Vagina (tissue), 2 donors: ENCODE measurements at places on chromosomes 2 and 18. TPM values are rescaled to one million over a fixed set of nuclear protein-coding genes. Genes with fewer than 3 reads are reported as not detected.

ANKRD30B gene
- total RNA-seq: not detected

TTN gene
- 2.0 TPM for total RNA-seq

MYOM1 gene
- total RNA-seq: 1.2 TPM

PKDCC gene
- 146 TPM for total RNA-seq

CPLX4 gene
- total RNA-seq: not detected

PLA2R1 gene
- 24.3 TPM for total RNA-seq

GDF7 gene
- total RNA-seq: 9.3 TPM

HOXD9 gene
- total RNA-seq: 12.5 TPM

COL4A4 gene
- 2.5 TPM for total RNA-seq

PREPL gene
- 38.3 TPM for total RNA-seq

CPO gene
- not detected for total RNA-seq

MBP gene
- 33.6 TPM for total RNA-seq

- peaks cover 40% of the 10 kb centered on the region for H3K4me1 ChIP-seq
- no peaks in the 10 kb centered on the region for H3K36me3 ChIP-seq
Observed at GRCh38 chr2:85266146-85267041, 61.4 kb downstream of the TGOLN2 start.

DNA sequence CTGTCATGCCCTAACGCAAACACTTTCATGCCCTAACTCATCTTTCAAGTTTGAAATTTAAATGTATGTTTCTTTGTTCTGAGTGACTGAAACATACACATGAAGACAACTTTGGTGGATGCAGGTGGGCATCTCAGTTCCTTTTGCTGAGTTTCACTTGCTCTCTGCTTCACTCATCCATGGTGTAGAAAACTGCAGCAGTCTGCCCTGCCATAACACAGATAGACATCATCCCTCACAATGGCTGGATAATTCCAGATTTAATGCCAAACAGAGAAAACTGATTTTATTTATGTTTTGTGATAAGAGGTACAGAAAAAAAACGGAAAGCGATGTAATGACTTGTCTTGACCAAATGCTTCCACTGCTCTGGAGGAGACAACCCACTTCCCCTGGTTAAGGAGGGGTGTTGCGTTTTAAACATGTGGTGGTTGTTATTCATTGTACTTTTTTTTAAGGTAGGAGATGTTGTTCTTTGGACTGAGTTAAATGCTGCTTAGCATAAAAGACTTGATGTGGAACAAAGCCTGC, 70.4 kb downstream of the RHBDD1 start:
- DNase-seq: no peak
- peaks cover 4% of the 10 kb centered on the region for H3K4me1 ChIP-seq
- H3K36me3 ChIP-seq: no peaks in the 10 kb centered on the region
- no peaks in the 10 kb centered on the region for H3K27me3 ChIP-seq

DNA sequence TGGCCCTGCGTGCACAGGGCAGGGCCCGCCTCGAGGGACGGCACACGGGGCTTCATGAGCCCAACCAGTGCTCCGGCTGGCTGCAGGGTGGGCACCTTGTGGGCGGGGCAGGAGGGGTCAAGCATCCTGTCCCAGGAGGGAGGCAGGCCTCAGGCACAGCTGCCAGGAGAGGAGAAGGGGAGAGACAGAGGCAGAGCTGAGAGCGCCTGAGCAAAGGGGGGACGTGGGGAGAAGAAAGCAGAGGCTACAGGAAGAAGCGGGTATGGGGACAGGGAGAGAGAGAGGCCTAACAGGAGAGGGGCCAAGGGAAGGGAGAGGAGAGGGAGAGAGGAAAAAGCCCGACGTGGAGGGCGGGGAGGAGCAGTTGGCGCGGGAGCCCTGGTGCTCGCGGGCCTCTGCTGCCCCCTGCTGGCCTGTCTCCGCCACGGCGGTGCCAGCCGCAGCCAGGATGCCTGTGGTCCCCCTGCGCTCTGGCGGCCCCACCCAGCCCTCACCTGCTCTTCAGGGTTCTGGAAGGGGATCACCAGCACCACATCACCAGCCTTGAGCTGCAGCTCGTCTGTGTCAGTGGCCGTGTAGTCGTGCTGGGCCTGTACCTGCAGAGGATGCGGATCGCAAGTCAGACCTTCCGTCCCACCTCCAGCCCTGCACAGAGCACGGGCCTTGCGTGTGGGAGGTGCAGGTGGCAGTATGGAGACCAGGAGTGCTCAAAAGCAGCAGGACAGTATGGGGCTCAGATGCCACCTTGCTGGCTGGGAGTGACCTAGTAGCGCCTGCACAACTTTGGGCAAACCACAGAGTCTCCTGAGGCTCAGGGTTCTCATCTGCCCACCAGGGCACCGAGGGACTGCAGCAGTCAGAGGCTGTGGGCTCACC, 56.8 kb downstream of the BIN1 start:
- H3K27me3 ChIP-seq: no peaks in the 10 kb centered on the region
- peak overlapping the region; percentile 75 for H3K27ac ChIP-seq
- peaks cover 25% of the 10 kb centered on the region for H3K4me1 ChIP-seq
- H3K4me3 ChIP-seq: no peak overlapping the region
- DNase-seq: no peak

DNA sequence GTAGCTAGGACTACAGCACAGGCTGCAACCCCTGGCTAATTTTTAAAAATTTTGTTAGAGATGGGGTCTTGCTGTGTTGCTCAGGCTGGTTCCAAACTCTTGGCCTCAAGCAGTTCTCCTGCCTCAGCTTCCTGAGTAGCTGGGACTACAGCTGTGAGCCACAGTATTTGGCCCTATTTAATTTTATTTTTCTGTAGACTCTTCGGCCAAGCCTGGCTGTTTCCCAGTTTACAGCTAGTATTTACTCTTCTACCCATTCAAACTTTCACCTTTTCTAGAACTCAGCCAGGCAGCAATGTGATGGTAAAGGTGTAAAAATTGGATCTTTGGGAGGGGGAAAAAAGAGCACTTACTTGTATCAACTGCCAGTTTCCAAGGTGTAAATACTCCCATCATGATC, 35.3 kb downstream of the SH3RF3 start:
- peak overlapping the region; percentile 55 for H3K27ac ChIP-seq
- H3K4me1 ChIP-seq: peaks cover 46% of the 10 kb centered on the region
- no peak overlapping the region for H3K4me3 ChIP-seq

DNA sequence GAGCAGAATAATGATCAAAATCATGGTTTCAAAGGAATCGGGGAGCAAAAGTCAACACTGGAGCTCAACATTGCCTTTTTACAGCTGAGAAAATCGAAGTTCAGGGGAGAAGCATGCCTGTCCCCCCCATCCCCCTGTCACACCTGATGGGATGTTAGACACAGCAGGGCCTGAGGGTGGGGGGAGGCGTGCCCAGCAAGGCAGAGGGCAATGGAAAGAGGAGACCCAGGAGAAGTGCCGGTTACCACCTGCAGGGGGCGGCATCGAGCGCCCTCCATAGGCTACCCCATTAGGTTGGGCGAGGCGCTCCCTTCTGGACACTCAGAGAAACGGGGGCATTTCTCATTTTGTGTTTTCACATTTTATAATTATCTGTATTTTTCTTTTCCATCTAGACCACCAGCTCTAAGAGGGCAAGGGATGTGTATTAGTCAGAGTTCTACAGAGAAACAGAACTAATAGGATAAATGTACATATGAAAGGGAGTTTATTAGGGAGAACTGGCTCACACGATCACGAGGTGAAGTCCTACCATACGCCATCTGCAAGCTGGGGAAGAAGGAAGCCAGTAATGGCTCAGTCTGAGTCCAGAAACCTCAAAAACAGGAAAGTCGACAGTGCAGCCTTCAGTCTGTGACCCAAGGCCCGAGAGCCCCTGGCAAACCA, 271.3 kb downstream of the LRATD1 start:
- no peaks in the 10 kb centered on the region for H3K36me3 ChIP-seq
- H3K27ac ChIP-seq: no peak overlapping the region
- no peaks in the 10 kb centered on the region for H3K27me3 ChIP-seq
- no peaks in the 10 kb centered on the region for H3K4me1 ChIP-seq

- no peaks in the 10 kb centered on the region for H3K4me1 ChIP-seq
- no peak overlapping the region for H3K27ac ChIP-seq
- H3K36me3 ChIP-seq: no peaks in the 10 kb centered on the region
- no peak for DNase-seq
- no peaks in the 10 kb centered on the region for H3K27me3 ChIP-seq
Observed at GRCh38 chr2:38315707-38316333, 61.3 kb downstream of the ATL2 start.

GRCh38 chr2:180577567-180577966, 402.8 kb upstream of the UBE2E3 start:
- no peaks in the 10 kb centered on the region for H3K4me1 ChIP-seq
- no peak for DNase-seq
- no peaks in the 10 kb centered on the region for H3K36me3 ChIP-seq
- H3K27me3 ChIP-seq: no peaks in the 10 kb centered on the region
- H3K27ac ChIP-seq: no peak overlapping the region

DNA sequence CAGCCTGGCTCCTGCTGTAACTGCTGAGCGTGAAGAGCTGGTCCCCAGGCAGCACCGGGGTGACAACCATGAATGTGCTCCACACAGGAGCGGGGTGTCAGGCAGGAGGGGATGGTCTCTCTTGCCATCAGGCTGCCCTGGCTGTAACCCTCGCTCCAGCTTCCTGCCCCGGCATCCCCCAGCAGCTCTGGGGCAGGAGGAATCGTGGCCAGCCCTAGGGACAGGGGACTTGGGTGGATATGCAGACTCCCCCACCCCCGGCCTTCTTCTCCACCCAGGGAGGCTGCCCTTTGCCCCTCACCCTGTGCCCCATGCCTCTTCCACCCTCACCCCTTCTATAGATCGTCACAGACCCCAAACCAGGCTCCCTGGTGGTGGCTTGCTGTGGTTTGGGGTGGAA, 69.4 kb upstream of the SMAD7 start:
- no peak overlapping the region for H3K4me3 ChIP-seq
- peak; percentile 61 for DNase-seq
- peaks cover 24% of the 10 kb centered on the region for H3K4me1 ChIP-seq
- peak overlapping the region; percentile 53 for H3K27ac ChIP-seq

DNA sequence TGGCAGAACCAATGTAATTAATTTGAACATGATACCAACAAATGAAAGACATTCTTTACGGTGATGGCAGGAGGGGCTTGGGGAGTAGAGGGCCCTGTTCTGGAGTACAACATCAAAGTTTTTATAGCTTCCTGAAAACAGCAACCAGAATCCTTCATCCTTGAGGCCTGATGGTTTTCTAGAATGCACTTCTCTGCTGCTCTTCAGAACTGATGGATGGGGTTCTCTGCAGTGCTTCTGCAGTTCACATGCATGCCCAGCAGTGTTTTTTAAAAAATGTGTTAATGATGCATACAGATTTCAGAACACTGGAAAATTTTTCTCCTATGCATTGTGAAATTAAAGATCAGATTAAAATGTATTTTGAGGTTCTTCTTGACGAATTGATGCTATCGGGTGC, 2.5 kb downstream of the LTBP1 start:
- no peak for DNase-seq
- H3K4me1 ChIP-seq: peaks cover 15% of the 10 kb centered on the region
- no peak overlapping the region for H3K27ac ChIP-seq
- no peak overlapping the region for H3K4me3 ChIP-seq

GRCh38 chr2:36459725-36460137, 104.2 kb downstream of the CRIM1 start:
- no peak for DNase-seq
- no peaks in the 10 kb centered on the region for H3K27me3 ChIP-seq
- peaks cover 37% of the 10 kb centered on the region for H3K4me1 ChIP-seq
- no peak overlapping the region for H3K27ac ChIP-seq

DNA sequence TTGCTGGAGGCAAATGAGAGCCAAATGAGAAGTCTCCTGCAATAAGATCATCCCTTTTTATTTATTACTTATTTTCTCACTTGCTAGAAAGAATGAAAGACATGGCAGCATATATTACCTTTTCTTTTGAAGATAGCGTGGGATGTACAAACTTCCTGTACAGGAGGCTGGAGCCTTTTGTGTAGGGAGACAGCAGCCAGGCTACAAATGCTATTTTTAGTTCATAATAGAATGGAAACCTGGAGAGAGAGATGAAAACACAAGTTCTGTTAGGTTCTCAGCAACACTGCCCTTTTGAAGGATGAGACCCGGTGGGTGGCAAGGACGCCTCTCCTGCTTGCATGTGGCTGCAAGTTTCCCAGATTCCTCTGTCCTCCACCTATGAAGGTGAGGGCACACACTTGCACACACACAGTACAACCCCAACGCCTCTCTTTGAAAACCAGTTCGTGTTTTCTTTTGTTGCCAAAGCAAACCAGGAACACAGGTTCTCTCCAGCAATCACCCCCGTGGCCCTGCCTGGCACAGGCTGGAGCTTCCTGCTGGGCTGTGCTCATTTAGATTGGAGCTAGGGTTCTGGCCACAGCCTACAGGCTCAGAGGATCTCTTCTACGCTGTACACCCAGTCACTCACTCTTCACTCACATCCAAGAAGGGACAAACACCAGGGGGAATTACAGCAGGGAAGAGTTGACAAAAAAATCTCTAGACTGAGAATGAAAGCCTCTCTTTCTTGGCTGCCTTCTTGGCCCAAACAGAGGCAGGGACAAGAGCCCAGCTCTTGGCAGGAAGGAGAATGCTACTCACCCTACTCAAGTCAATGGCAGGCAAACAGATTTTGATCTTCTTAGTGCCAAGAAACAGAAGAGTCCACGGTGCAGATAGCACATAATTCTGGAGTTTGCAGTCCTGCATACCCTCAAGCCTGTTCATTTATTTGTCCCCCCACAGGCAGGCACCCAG, 55.6 kb downstream of the MRPL35 start:
- peak overlapping the region; percentile 2 for H3K27ac ChIP-seq
- no peak for DNase-seq
- H3K4me1 ChIP-seq: no peaks in the 10 kb centered on the region

- no peaks in the 10 kb centered on the region for H3K36me3 ChIP-seq
- no peaks in the 10 kb centered on the region for H3K27me3 ChIP-seq
- DNase-seq: no peak
Observed at GRCh38 chr2:82752396-82752795, 1706.7 kb downstream of the SUCLG1 start.

DNA sequence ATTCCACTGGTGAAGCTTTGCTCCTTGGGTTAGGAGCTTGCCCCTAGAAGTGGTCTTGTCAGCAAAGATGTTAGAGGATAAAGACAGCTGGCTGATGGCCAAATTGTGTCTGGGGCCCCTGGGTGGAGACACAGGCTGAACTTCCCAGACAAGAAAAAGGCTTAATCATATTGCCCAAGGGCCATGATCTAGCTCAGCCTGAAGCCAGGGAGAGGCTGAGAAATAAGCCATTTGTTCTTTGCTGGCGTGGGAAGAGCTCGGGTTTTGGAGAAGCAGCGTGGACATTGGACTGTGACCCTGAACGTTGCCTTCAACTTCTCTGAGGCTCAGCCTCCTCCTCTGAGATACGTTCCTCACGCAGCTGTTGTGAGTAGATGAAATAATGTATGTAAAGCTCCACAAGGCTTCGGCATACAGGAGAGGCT, 153.0 kb downstream of the ZFP36L2 start:
- H3K36me3 ChIP-seq: no peaks in the 10 kb centered on the region
- H3K27ac ChIP-seq: peak overlapping the region; percentile 77
- H3K4me3 ChIP-seq: no peak overlapping the region

- H3K4me3 ChIP-seq: no peak overlapping the region
- H3K4me1 ChIP-seq: peaks cover 21% of the 10 kb centered on the region
- no peaks in the 10 kb centered on the region for H3K27me3 ChIP-seq
- no peak overlapping the region for H3K27ac ChIP-seq
- no peak for DNase-seq
Observed at GRCh38 chr2:144078106-144078505, 441.8 kb downstream of the ZEB2 start.

GRCh38 chr2:232658217-232658785, 24.9 kb downstream of the EFHD1 start:
- no peak overlapping the region for H3K4me3 ChIP-seq
- no peaks in the 10 kb centered on the region for H3K27me3 ChIP-seq
- DNase-seq: no peak

- no peak overlapping the region for H3K27ac ChIP-seq
- no peaks in the 10 kb centered on the region for H3K27me3 ChIP-seq
- H3K4me1 ChIP-seq: peaks cover 5% of the 10 kb centered on the region
Observed at GRCh38 chr2:106581755-106582147, 94.6 kb downstream of the CD8B2 start.

GRCh38 chr18:21998486-21998885, 170.9 kb upstream of the GATA6 start:
- no peak overlapping the region for H3K27ac ChIP-seq
- H3K36me3 ChIP-seq: no peaks in the 10 kb centered on the region
- DNase-seq: no peak
